ENCODE measurements at places on chromosomes 4 and X.

- peak; percentile 33 for DNase-seq
Measured at GRCh38 chr4:153083447-153083947, 120.7 kb upstream of the TRIM2 start.

DNA sequence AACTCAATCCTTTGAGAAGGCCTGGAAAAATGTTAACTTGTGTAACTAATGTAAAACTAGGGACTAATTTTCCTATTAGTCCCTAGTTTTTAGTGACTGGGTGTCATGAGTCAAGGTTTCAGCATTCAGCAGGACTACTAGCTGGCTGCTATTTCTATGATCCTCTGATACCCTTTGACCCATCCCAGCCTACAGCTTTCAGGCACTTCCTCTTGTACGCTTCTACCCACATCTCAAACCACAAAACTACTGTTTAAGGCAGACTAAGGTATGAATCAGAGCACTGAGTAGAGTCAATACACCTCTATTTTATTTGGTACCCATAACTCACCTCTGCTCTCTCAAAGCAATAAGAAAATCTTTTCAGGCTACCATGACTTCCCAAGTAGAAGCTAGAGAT is 809.6 kb downstream of the PDHA2 start:
- peak; percentile 15 for DNase-seq

- DNase-seq, result no peak
Measured at GRCh38 chr4:165631208-165631894, 241.7 kb upstream of the TLL1 start.

- no peak for DNase-seq
Measured at GRCh38 chrX:54042609-54043021, 1.7 kb downstream of the PHF8 start.

DNA sequence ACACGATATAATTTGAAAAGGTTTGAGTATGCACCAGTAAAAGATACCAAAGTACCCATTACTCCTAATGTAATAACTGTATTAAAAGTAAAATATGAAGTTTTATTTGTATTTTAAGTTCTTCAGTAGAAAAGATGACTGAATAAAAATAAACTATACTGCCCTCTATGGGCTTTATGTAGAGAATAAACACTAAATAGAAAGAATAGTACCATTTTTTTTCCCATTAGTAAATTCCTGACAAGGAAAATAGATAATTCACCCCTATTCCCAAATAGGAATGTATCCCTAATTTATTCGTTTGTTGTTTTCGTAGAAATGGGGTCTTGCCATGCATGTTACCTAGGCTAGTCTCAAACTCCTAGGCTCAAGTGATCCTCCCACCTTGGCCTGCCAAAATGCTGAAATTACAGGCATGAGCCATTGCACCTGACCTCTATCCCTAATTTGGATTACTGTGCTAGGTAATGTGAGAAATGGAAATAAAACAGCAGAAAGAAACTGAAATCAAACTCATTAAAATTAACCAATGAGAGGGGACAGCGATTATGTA is 73.6 kb upstream of the COX18 start:
- DNase-seq, result no peak

- no peak for DNase-seq
Measured at GRCh38 chr4:30518211-30518610, 202.0 kb upstream of the PCDH7 start.

GRCh38 chr4:11042760-11043159 is 358.2 kb upstream of the CLNK start:
- DNase-seq, result no peak

DNA sequence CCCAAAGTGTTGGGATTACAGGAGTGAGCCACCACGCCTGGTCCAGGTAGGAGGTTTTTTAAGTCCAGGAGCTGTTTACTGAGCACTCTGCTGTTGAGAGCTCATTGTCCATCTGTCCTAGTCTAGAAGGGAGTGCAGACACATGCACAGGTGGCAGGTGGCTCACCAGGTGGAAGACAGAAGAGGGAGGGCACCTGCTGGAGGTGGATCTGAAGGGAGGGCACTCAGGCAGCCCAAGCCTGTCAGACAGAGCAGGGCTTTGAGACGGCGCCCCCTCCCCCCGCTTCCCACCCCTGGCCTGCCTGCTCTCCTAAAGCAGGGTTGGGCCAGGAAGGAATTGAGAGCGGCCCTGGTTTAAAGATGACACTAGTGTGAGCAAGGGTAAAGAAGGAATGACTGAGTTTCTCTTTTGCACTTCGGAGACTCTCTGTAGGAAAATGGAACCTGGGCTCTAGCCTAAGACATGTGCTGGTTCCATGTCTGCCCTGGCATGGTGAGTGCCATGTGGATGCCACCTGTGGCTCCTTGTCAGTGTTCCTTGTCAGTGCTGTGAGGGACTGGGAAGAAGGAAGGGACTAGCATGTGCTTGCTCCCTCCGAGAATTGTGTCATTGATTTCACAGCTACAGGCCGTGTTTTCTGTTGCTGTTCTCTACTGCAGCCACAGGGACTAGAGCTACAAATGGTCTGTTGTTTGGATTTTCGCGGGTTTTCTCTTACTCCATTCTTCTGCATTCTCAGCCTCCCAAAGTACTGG is 108.6 kb downstream of the TNIP2 start:
- DNase-seq, result no peak

GRCh38 chr4:146302822-146303221 is 88.5 kb downstream of the REELD1 start:
- no peak for DNase-seq
